T-cell (primary cell): ENCODE measurements at places on chromosomes 4 and X. TPM values are rescaled to one million over a fixed set of nuclear protein-coding genes. Genes with fewer than 3 reads are reported as not detected.

GRCh38 chr4:81611221-81611620 lies 139.5 kb upstream of the RASGEF1B start:
- no peak for DNase-seq
- no peaks in the 10 kb centered on the region for H3K36me3 ChIP-seq
- H3K4me1 ChIP-seq: no peaks in the 10 kb centered on the region
- no peak overlapping the region for H3K27ac ChIP-seq

DNA sequence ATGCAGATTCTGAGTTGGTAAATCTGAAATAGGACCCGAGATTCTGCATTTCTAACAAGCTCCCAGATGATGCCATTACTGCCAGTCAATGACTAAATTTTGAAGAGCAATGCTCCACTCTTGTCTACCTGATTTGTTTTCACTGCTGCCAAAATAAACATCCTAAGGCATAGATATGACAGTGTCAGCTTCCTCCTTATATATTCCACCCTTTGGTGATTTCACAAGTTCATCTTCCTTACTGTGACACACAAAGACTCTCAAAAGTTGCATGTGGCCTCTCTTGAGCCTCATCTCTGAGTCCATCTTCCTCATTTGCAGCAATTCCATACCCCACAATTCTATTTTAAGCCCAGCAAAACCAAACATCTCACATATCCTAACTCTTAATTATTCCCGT lies 110.9 kb downstream of the FBXW7 start:
- H3K27ac ChIP-seq: no peak overlapping the region
- no peaks in the 10 kb centered on the region for H3K4me1 ChIP-seq
- no peaks in the 10 kb centered on the region for H3K27me3 ChIP-seq
- no peak for DNase-seq
- no peak overlapping the region for H3K4me3 ChIP-seq

DNA sequence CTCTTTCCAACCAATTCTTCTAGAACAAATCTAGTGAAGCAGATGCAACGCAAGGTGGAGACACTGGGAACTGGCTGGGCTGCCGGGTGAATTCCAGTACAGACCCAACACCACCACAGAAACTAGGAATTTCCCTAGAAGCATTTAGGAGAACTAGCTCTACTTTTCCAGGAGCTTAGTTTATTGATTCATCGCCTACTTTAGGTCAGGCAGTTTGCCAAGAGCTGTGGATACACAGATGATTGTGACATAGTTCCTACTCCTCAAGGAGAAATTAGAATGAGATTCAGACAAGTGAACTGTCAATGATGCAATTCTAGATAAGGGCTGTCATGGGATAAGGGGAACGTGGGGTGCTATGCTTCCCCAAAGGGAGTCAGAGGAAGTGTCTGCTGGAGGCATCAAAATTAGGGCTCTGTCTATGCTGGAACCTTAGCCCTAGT lies 350.0 kb downstream of the CAMK2D start:
- H3K27me3 ChIP-seq: no peaks in the 10 kb centered on the region
- no peak overlapping the region for H3K27ac ChIP-seq
- DNase-seq: no peak
- no peaks in the 10 kb centered on the region for H3K4me1 ChIP-seq

- peak overlapping the region; percentile 52 for H3K4me3 ChIP-seq
- peaks cover 3% of the 10 kb centered on the region for H3K4me1 ChIP-seq
- peak; percentile 50 for DNase-seq
- H3K27me3 ChIP-seq: no peaks in the 10 kb centered on the region
Measured at GRCh38 chr4:87073199-87074120, 138.6 kb downstream of the AFF1 start.

GRCh38 chr4:155889031-155889793 lies 14.3 kb upstream of the TDO2 start:
- no peaks in the 10 kb centered on the region for H3K36me3 ChIP-seq
- H3K27ac ChIP-seq: no peak overlapping the region
- H3K27me3 ChIP-seq: no peaks in the 10 kb centered on the region
- no peak for DNase-seq
- H3K4me3 ChIP-seq: no peak overlapping the region
- no peaks in the 10 kb centered on the region for H3K4me1 ChIP-seq

GRCh38 chr4:3502941-3503936 lies 29.0 kb downstream of the LRPAP1 start:
- H3K27me3 ChIP-seq: no peaks in the 10 kb centered on the region
- no peak overlapping the region for H3K27ac ChIP-seq
- DNase-seq: no peak
- H3K4me1 ChIP-seq: no peaks in the 10 kb centered on the region

DNA sequence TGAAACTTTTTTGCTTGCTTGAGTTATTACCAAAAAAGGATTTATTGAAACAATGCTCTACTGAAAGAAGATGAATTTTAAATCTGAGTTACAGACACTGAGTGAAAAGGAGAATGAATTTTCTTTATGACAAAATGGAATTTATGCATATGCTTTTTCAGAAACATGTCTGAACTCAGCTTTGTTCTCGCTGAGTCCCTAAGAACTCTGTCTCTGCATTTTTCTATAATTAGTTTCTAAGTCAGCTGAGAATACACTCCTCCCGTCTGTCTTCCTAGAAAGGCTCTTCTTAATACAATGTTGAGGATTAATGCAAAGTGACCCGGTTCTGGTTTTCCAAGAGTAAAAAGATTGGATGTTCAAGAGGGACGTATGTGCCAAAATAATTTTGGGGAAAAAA lies 463.5 kb downstream of the NKX6-1 start:
- H3K4me3 ChIP-seq: no peak overlapping the region
- no peak overlapping the region for H3K27ac ChIP-seq
- no peaks in the 10 kb centered on the region for H3K4me1 ChIP-seq
- H3K36me3 ChIP-seq: no peaks in the 10 kb centered on the region

Gene NXF3
- not detected for total RNA-seq

Gene VCX3A
- total RNA-seq: not detected

Gene PAGE2B
- 0.59 TPM for total RNA-seq

Gene RTL9
- not detected for total RNA-seq

Gene ZFP42
- total RNA-seq: not detected
